Left ventricle myocardium inferior (tissue), 1 donor: ENCODE measurements at places on chromosomes 12 and 14.

- no peak for DNase-seq
These were observed 2.4 kb upstream of the A2M start for GRCh38 chr12:9118158-9118557.

DNA sequence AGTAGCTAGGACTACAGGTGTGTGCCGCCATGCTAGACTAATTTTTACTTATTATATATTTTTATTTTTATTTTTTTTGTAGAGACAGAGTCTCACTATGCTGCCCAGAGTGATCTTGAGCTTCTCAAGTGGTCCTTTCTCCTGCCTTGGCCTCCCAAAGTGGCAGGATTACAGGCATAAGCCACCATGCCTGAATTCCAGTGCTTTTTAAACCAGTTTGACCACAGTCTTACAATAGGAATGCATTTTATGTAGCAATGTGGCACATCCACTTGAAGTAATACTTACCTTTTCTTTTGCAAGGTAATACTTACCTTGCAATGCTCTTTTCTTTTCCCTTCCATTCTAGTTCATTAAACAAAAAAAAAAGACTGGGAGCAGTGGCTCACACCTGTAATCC lies 38.0 kb upstream of the CPM start:
- DNase-seq = no peak

DNA sequence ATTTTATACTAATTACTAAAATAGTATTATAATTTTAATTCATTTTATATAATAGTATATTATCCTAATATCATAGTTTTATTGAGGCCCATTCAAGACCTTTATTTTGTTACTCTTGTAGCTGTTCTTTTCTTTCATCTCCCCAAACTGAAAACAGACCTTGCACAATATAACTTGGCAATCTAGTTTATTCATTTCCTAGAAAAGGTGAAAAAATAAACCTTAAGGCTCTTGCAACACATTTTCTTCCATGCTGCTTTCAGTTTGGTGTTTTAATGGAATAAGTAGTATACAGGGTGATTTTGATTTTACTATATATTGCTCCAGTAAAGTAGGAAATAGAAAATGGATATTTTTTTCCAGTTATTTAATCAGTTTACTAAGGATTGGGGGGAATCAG lies 174.0 kb downstream of the SLC2A13 start:
- DNase-seq = no peak

- DNase-seq = no peak
These were observed 23.1 kb upstream of the COX16 start for GRCh38 chr14:70382536-70382935.

DNA sequence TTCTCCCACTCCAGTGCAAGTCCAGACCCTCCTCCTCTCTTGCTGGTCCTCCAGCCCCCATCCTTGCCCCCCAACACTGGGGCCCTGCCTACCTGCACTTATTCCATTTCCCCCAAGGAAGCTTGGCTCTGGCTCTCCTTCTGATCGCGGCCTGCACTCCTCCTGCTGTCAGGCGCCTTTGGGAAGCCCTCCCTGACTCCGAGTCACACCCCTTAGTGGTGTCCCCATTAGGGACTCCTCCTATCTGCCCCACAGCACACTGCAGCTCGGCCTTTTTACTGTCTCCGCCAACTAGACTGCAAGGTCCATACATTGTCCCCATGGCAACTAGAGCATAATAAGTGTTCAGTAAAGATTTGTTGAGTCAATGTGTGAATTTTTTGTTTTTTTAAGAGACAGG lies 32.9 kb downstream of the FIGNL2 start:
- no peak for DNase-seq

GRCh38 chr14:52885230-52885629 lies 65.6 kb downstream of the FERMT2 start:
- no peak for DNase-seq

GRCh38 chr14:83419420-83419819 lies 1885.8 kb upstream of the SEL1L start:
- no peak for DNase-seq

GRCh38 chr12:86721713-86722397 lies 465.7 kb upstream of the MGAT4C start:
- DNase-seq = no peak

DNA sequence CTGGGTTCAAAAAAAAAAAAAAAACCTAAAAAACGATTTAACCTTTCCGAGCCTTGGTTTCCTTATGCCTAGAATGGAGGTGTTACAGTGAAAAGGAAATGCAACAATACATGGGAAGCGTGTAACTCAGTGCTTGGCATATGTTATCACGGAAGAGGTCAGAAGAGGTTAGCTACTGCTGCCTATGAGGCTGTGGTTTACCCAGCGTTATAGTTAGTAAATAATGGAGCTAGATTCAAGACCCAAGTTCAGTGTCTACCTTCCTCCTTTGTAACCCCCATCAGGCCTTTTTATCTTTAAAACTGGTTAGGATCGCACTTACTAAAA lies 839 bp downstream of the IFT43 start:
- no peak for DNase-seq

DNA sequence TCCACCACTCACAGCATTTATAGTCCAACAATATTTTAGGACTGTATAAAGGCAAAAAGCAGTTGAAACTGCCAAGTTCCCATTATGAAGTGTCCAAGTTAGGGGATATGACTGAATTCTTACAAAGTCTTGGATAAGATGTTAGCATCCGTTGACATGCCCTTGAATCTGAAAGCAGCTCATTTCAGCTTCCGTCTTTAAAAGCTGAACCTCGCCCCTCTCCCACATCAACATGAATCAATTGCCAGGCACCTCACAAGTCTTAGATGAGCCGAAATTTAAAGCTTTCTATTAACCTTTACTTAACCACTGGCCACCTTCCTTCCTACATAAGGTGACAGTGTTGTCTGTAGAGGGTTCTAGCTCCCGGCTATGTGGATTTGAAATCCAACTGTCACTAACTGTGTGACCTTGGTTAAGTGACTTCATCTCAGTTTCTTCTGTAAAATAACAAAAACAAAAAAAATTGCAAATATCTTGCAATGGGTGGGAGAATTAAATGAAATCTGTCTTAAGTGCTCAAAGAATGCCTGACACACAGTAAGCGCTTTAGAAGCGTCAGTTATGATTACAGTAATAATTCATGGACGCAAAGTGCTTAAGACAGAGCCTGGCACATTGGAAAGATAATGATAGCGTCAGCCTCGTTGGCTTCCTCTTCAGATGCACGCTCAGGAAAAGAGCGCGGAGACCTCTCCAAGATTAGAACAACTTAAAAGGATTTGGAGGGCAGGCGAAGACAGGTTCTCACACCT lies 1.2 kb downstream of the PPP1CC start:
- no peak for DNase-seq

GRCh38 chr12:114767084-114767760 lies 83.2 kb upstream of the TBX3 start:
- DNase-seq = no peak

GRCh38 chr14:39488600-39488999 lies 56.4 kb upstream of the FBXO33 start:
- DNase-seq = no peak

DNA sequence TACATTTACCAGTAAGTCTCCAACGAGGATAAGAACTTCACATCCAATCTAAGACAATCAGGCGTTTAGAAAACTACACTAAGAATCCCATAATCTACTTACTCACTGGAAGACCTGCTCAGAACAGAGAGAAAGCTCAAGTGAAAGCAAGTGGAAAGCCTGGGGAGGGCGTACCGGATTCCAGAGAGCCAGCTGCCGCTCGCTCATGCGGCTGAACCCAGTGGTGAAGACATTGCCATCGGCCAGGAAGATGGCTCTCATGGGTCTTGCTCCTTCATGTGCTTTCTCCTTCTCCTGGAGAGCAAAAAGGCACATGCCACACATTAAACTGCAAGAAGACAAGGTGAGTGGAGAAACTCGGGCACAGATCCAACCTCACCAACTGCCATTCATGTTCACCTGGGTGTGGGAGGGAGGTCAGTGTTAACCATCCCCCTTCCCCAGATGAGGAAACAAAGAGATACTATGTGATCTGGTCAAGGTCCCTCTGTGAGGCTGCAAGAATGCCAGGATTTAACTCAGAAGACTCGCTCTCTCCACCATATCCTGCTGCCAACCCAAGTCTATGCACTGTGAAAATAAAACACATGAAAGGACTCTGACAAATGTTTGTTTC lies 23.5 kb upstream of the SELPLG start:
- DNase-seq = no peak

DNA sequence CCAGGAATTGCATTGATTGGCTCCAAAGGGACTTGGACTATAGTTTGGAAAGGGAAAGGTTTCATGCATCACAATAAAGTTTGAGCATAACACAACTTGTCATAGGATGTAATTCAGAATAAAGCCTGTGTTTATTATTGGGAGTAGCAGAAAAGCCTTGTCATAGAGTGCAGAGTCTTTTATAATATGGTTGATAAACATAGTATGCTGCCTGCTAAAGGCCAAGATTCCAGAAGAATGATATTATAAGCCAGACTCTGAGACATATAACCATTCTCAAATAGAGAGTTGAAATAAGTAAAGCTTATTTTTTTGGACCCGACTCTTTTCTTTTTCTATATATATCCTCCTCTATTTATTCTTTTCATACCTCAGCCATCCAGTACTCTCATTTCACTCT lies 207.3 kb downstream of the LRIG3 start:
- DNase-seq = no peak
